ENCODE measurements at places on chromosomes 2 and 18.
A peak's percentile ranks its signal among the peaks of the same experiment; 100 is the strongest.

GRCh38 chr2:168565512-168565911 lies 109.4 kb downstream of the CERS6 start:
- no peak for DNase-seq

DNA sequence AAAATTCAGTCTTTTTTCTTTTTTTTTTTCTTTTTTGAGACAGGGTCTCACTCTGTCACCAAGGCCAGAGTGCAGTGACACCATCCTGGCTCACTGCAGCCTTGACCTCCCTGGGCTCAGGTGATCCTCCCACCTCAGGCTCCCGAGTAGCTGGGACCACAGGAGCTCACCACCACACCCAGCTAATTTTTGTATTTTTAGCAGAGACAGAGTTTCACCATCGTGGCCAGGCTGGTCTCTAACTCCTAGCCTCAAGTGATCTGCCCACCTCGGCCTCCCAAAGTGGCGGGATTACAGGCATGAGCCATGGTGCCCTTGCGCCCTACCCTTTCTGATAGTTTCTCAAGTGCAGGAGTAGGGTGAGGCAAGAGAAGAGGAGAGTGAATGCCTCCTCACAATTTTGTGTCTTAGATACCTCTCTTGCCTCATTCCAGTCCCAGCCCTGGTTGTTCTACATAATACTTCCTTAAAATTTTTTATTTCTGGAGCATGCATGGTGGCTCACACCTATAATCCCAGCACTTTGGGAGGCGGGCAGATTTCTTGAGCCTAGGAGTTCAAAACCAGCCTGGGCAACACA lies 68.2 kb upstream of the CAB39 start:
- DNase-seq, result no peak

DNA sequence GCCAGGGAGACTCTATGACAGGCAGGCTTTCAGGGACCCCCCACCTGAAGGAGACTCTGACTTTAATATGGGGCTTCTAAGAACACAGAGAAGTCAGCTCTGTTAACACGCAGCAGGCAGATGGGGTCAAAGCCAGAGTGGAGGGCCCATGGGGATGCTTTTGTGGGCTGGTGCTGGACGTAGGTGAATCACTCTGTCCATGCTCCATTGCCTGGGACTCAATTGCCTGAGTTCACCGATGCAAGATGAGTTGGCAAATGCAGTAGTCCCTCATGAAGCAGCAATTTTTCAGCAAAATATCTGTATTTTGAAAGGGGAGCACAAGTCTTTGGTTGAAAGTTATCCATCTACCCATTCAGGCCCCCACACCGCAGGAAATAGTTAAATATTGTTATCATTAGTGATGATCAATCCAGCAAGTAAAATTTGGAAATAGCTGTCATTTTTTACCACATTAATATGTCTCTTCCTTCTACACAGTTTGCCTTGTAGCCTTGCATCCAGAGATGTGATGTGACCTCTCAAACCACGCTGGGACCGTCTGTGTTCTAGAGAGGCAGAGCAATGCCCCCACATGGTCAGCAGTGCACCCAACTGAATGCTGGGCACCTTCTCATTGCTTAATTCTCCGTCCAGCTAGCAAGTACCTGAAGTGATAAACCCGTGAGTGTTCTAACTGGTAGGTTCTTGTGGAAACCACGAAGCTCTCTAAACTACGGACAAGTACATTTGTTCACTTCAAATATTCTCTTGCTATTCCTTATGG lies 34.8 kb upstream of the FAM110C start:
- DNase-seq, result no peak

GRCh38 chr2:71857636-71858035 lies 290.0 kb downstream of the CYP26B1 start:
- no peak for DNase-seq

DNA sequence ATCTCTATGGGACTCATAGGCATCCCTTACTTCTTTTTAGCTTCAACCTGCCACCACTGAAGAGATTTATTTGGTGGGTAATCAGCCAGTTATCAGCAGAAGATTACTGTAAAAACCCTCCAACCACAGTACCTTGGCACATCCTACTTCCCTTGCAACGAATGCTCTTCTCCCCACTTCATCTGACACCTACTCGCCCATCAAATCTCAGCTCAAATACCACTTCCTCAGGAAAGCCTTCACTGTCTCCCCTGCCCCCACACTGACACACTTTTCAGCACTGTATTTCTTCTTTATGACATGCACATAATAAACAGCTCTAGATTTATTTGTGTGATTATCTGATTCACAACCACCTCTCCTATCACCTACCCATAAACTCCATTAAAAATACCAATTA lies 3.1 kb downstream of the KDSR start:
- DNase-seq, result no peak

DNA sequence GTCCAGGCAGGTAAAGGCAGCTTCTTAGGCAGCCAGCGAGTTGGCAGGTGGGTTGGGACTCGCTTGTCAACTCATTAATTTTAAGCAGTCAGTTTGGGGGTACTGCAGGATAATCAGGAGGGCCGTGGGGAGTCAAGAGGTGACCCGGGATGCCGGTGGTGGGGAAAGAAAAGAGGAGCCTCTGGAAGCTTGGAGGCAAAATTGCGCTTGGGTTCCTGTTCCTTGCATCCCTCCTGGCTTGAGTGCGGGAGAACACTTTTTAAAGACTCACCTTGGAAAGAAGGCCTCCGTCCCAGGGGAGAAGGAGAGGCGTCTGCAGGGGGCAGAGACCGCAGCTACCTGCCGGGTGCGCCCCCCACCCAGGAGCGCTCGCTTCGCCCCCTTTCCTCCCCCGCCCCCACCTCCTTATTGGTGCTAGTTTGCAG lies at the start of gene KCNJ3:
KCNJ3 (plus strand) TSS at position 400 of the 425 bp plus-strand sequence. CDS start 81 bp downstream, outside the sequence.
- DNase-seq, result no peak

DNA sequence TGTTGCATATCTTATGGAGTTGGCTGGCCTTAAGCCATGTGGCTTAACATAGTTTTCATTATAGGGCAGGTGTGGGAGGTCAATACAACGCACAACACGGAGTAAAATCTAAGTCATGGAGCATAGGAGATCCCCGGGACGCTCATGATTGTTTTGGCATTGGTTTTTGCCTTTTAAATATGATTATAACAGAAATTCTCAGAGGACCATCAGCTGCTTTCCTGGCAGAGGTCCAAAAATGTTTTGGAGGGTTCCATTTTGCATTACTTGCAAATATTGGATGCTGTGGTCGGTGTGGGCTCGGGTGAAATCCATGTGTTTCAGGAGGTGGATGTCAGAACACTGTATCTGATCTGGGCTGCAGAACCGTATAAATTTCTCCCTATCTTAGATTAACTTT lies 3.4 kb downstream of the NCOA1 start:
- DNase-seq, result peak; percentile 14

DNA sequence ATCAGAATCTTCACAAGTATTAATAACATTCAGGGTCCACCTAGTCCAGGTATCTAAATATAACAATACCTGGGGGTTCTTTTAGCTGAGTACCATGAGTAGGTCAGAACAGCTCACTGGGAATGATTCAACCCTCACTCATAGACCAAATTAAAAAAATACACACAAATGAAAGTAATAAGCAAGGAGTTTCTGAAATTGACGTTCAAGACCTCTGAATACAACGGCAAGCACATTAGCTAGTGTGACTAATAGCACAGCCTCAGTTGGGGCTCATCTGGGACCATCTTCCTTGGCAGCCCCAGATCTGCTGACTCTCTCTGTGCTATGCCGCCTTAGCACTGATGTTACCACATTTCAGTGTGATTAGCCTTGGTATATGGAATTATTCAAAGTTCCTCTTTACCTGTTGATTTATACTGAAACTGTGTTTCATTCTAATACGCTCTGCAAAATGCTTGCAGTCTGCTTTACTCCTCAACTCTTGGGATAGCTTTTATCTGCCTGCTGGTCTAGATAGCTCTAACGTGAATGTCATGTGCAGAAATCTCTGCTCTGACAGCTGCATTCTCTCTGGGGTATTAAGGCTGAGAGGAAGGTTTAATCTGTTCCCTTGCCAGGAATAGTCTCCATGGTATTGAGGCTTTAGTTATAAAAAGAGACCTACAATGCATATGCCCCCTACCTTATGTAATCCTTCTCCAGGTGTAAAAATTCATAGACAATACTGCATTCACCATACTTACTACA lies 153.3 kb downstream of the METTL4 start:
- DNase-seq, result no peak

DNA sequence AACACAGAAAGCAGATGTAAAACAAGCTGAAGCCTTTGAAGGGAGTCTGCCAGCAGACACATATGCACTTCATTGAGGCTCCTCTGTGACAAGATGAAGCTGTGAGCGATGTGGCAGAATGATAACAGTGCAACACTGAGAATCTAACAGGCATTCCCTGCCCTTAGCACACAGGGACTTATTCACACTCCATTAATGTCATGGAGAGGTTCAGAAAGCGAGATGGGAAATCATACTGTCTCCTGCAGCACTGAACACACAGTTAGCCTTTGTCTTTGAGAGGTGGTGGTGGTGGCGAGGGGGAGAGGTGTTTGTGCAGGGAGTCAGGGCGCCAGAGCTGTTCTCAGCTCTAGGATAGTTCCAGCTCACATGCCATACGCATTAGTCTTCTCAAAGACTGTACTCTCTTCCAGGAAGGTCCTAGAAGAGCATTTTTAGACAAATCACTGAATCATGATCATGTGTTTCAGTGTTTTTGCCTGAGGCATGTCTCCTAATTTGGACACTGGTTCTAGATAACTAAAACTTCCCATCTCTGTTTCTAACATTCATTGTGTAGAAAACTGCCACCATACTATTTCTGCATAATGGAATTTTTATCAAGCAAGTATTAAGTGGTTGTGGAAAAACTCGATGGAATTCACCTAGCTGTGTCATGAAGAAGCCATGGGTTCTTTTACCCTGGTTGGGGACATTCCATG lies 93.5 kb upstream of the ITGB6 start:
- DNase-seq, result peak; percentile 33

GRCh38 chr2:97761192-97761591 lies 47.8 kb downstream of the ZAP70 start:
- no peak for DNase-seq

DNA sequence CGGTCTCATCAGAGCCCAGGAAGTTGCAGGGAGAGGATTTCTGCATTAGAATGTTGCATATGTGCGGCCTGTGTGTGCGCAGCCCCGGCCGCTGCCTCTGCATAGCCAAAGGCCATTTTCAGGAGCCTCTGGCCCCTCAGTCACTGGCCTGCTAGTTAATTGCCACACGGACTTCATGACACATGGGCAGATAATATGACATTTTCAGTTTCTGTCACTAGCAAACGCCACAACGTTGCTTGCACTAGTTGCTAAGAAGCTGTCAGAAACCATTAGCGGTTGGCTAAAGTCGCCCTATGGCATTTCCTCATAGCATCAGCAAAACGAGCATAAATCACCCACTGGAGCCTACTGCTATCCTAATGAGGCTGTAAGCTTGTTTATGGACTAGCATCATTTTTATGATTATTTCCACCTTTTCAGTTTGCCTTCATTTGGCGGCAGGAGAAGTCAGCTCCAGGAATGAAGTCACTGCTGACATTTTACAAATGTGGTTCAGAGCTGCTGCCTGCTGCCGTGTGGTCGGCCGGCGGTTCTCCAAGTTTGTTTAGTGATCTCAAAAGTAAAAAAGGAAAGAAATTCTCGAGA lies 73.7 kb downstream of the MEIS1 start:
- DNase-seq, result no peak

DNA sequence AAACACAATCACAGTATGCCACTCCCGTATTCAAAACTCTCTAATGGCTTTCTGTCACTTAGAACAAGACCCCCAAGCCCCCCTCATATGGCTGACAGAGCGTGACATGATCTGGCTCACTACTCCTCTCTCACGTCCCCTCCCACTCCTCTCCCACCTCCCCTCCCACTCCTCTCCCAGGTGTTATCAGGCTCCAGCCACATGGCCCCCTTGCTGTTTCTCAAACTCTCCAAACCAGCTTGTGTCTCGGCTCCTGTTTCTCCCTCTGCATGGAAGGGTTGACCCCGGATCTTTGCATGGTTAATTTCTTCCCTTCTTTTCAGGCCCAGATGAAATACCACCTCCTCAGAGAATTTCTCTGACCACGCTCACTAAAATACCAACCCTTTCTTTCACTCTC lies 180.8 kb downstream of the SLC8A1 start:
- DNase-seq, result no peak

DNA sequence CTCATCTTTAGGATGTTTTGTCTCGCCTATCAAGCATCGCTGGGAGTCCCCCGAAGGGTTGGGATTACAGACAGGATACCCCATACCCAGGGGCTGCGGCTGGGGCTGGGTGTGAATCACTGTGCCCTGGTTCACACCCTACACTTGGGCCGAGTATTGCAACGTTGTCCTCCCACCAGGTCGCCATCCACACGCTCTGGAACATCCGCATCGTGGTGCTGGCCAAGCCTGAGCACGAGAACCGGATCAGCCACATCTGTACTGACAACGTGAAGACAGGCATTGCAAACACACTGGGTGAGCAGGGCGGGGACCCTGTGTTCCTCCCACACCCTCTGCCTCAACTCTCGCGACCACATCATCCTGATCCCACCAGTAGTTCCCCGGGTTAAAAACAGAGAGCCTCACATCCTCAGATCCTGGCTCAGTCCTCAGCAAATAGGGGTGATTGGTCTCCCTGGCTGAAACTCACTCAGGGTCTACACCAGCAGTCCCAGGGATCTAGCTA lies 87.3 kb upstream of the ATG16L1 start:
- DNase-seq, result no peak

DNA sequence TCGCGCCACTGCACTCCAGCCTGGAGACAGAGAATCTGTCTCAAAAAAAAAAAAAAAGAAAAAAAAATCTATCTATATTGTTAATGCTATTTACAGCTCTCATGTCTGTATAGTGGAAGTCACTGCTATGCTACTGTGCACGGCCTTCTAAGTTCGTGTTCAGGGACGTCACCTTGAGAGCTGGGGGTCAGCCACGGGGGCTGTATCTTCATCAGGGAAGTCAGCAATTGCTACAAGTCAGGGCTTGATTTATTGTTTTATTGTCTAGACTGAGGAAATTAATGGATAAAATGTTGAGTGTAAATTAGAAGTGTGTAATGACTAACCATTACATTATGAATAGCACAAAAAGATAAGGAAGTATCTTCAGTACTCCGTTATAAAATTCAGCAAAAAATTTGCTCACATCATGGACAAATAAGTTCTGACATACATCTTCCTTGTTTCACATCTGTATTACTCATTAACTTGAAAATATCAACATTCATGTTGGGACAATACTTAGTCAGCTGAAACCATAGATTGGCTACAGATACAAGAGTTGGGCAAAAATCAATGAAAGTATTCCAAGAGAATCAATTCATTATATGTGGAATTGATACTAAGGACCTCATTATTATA lies 136.6 kb upstream of the SEC11C start:
- DNase-seq, result no peak

Measured in hepatocyte (in vitro differentiated cells).